ENCODE measurements at places on chromosomes 6 and 20.

DNA sequence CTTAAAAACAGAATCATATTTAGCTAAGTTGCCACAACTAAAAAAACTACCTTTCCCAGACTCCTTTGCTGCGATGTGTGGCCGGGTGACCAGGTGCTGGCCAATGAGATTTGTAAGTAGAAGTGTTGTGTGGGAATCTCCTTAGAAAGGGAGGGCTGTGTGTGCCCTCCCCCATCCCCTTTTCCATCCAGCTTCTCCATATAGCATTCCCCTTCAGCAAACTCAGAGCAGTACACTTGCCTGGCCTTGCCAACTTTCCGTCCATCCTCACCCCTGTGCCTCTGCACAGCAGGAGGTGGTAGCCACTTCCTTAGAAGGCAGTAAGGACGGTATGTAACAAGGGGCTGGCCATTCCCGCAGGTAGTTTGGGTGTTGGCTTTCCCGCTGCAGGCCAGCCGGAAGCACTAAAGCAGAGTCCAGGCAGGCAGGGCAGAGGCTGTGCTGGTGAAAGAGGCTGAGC lies 22.3 kb upstream of the KCNK16 start:
- no peak for DNase-seq

DNA sequence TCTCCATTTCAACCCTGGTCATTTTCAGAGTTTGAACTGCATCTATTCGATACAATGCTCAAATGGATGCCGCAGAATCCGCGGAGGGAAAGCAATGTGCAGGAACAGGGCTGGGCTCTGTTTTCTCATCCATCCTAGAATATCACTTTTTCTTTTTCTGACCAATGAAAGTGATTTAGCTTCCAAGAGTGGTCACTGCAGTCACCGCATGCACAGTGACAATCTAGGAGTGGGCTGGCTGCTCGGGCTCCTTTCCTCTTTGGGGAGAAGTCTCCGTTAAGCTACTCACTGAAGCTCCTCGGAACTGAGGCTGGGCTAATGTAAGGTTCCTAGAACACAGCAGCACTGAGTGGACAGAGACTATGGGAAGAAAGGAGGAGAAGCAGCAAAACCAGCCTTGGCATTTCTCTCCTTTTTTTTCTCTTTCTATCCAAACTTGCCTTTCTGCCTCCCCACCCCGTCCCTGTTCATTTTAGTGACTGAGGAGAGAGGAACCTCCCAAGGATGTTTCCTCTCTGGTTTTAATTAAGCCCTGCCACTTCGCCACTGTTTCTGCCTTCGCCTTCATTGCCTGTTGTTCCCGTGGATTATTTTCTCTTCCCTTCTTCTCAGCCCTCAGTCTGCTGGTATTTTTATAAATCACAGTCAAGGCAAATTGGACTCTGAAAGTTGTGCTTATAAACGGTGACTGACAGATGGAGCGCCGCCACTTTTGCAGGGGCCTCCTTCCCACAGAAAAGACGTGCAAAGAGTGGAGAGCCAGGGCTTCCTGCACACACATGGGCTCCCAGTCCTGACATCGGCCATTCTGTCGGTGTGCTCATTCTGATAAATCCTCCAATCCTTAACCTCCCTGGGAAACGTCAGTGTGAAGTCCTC lies 41.1 kb downstream of the RAMACL start:
- DNase-seq = no peak

- peak; percentile 57 for DNase-seq
Measured at GRCh38 chr6:43355862-43356590, 13.4 kb downstream of the ZNF318 start.

DNA sequence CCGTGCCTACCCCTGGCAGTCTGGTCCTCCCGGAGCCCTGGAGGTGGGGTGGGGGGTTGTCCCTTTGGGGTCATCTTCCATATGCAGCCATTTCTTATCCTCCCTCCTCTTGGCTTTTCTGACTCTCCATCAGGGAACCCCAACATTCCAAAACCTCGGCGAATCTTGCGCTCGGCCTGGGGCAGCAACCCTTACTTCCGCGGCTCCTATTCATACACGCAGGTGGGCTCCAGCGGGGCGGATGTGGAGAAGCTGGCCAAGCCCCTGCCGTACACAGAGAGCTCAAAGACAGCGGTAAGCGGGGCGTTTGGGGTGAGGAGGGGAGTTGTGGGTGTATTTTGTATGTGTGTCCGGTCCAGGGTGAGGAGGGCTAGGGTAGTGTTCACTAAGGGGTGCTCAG lies 168.0 kb upstream of the RNF24 start:
- no peak for DNase-seq

GRCh38 chr20:22492497-22492896 lies 91.9 kb downstream of the FOXA2 start:
- DNase-seq = no peak

DNA sequence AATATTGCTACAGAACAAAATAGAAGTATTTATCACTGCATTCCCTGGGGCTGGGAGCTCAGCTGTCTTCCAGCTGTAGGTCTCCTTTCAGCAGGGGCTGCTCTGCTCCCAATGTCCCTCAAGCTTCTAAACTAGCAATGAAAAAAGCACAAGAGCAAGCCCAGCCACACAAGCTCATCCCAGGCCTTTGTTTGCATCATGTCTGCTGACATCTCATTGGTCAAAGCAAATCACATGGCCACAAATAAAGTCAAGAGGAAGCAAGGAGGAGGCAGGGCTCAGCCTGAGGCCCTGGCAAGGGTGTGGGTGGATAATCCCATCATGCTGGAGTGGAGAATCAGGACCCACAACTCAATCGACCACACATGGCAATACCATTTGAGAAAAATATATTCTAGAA lies 2.2 kb upstream of the BFSP1 start:
- DNase-seq = peak; percentile 70

- DNase-seq = peak; percentile 55
Measured at GRCh38 chr20:33490023-33490933, at the start of gene CBFA2T2. Gene CBFA2T2 (plus strand): TSS chr20:33490096. CDS start chr20:33490268, 172 bp downstream.

DNA sequence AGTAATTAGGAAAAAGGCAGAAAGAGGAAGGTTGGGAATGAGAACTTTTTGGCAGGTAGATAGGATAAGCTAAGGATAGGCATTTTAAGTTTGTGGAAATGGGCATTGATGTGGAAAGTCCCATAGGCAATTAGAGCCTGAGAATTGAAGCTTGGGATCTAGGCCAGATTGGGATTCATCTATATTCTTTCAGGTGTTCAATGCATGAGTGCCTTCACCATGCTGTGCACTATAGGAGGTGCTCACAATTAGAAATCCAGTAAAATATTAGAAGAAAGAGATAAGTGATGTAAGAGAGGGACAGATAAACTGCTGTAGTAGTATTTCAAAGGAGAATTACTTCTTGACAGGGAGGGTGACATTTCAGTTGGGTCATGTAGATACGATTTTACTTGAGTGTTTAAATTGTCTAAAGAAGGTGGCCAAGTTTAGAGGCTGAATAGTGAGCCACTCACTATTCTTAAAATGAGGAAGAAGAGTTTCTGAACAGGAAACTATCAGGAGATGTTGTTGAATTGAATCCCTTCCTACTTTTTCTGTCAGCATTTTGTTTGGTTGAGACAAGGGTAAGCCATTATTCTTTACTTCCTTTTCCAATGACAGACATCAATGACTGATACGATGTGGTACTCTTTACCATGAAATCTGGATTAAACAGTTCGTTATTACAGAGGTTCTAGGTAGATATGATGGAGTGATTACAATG lies 31.0 kb upstream of the CTAGE9 start:
- no peak for DNase-seq

DNA sequence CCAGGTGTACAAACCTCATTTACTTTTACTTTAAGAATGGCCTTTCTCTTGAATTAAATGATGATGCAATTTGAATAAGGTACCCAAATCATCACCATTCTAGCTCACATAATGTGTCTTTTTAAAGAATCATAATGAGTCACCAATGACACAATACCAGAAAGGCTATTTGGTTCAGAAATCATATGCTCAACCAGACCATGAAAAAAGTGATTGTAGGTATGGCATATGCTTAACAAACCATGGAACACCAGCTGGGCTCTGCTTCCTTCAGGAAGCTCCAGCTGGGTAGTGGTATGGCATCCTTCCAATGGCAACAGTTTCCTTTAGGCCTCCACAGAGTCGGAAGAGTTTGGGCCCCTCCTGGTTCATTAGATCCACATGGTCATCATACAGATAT lies 128.2 kb downstream of the FRK start:
- no peak for DNase-seq

DNA sequence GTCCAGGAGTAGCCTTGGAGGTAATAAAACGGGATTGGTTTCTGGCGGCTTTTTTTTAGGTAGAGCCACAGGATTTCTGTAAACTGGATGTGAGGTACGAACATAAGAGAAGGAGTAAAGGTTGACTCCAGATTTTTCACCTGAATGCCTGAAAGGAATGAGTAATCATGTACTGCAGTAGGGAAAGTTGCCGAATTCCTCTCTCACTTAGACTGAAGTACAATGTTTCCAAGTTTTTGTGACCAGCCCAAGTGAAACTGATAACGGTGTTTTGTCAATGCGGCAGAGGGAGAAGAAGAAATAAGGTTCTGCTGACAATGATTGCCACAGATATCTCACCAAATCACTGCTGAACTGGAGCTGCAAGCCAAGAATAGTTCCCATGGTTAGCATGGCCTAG lies 75.0 kb downstream of the VTA1 start:
- DNase-seq = no peak

DNA sequence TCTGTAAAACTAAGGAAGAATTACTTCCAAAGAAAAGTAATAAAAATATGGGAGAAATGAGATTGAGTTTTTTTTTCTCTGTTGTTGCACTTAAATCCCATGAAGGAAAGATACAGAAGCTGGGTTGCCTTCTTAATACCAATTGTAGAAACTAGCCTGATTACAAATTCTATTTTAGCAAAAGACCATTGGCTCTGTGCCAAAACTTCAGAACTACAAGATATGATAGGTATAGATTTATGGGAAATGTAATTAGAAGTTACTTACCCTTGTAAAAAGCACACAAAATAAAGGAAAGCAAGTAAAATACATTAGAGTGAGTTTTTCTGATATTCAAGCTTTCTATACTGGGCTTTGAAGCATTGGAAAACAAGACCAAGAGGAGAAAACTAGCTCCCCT lies 73.5 kb upstream of the SCGN start:
- DNase-seq = no peak

DNA sequence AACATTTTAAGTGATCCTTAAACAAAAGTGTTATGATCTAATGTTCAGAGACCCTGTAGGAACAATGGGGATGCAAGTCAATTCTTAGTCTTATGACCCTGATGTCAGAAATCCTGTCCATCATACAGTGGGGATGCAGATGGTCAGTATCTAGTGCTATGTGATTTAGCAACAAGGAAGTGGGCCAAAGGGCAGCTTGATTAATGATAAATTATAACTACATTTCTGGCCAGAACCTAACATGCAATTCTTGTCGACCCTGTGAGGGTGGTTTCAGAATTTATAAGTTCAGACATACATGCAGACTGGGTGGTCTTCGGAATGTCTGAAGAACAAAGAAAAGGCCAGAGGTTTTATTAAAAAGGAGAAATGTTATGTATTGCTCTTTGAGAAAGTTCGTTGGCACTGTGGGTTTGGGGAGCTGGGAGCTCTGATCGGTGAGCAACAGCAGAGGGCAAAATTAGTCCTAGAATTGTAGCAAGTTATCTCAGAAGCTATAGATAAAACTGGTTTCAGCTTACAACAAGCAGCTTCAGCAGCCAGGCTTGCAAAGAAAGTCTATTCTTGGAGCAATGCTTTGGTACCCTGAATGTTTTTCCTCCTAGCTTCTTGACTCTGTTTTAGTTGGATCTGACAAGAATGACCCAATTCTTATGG lies 50.8 kb downstream of the RPF2 start:
- DNase-seq = peak; percentile 7

DNA sequence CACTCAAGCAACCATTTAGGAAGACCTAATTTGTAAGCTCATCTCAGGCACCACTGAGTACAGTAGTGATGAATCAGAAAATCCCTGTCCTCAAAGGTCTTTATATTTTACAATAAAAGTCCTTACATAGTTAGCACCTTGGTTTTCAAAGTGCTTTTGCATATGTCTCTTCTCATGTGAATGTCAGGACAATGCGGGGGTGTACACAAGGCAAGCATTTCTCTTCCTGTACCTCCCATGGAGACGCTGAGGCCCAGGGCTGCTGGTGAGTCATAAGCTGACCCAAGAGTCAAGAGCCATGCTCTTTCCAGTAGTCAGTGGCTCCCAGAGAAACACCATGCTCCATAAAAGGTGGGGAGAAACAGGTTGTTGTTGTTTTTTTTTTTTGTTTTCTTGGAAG lies 174.0 kb downstream of the GJA10 start:
- DNase-seq = peak; percentile 85

Data from NCI-H226 (cell line).